ENCODE measurements at places on chromosomes 11 and 22.
A peak's percentile ranks its signal among the peaks of the same experiment; 100 is the strongest.

- no peak for DNase-seq
Measured at GRCh38 chr11:15730263-15730994, 615.7 kb downstream of the INSC start.

DNA sequence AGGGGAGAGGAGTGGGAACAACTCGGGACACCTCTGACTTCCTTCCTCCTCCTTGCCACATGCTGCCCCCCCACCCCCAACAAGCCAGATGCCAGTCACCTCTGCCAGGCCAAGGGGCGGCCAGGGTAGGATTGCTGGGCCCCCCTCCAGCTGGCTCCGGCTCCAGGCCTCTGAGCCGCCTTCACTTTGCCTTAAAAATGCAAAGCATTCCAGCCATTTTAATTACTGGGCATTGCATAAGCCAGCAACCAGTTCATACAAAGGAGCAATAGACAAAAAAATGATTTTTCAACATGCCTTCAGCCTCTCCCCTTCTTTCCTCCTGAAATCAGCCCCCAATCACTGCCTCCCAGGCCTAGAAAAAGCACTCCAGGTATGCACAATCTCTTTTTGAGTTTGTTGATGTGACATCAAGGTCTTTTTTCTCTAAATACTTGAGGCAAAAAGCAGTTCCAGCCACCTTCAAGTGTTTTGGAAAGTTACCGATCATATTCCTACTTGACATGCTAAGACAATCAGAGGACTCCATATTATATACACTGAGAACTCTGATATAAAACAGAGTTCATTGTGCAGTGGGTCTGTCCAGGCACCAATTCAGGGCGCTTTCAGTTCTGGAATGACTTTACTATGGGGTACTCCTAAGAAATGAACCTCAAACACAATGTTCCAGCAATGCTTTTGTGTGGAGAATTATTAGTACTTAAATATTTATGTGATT lies 12.4 kb upstream of the TIMP3 start:
- no peak for DNase-seq

GRCh38 chr11:12269104-12269441 lies 108.3 kb upstream of the PARVA start:
- DNase-seq = no peak

- no peak for DNase-seq
Measured at GRCh38 chr22:46369716-46370583, 34.4 kb downstream of the TRMU start.

DNA sequence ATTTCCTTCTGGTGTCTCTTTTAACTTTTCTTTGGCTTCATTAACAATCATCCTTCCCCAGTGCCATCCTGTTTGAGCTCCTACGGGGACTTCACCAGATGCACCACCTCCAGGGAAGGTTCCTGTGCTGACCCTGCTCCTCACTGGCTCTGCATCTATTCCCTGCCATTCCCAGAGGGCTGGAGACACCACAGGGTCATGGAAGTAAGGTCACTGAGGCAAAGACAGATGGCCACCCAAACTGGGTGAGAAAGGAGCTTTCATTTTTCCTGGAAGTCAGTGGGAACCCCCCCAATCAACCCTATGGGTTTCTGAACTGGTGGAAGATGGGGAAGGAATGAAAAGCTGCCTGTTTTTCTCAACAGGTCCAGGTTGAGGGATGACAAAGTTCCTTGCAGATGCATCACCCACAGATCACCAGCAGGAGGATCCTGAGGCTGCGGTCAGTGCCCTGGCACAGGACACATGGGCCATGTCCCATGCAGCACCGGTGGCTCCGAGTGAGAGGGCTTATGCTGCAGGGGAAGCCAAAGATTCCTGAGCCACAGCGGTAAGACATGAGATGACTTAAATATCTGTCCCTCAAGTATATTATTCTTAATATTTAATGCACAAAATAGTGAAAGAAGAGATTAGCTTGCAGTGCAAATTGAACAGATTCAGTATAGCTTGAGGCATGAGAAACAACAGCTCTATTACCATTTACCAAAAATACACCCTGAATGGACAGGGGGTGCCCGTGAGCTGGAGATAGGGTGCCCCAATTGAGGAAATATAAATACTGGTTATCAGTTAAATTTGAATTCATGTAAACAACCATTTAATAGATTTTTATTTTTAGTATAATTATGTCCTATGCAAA lies 73.0 kb upstream of the VPREB1 start:
- DNase-seq = no peak

- DNase-seq = no peak
Measured at GRCh38 chr11:70522593-70523311, 124.4 kb downstream of the CTTN start.

GRCh38 chr11:79697905-79698304 lies 257.1 kb upstream of the TENM4 start:
- no peak for DNase-seq

- no peak for DNase-seq
Measured at GRCh38 chr11:119795231-119795630, 66.2 kb upstream of the NECTIN1 start.

- no peak for DNase-seq
Measured at GRCh38 chr11:36657610-36658267, 59.7 kb upstream of the RAG2 start.

DNA sequence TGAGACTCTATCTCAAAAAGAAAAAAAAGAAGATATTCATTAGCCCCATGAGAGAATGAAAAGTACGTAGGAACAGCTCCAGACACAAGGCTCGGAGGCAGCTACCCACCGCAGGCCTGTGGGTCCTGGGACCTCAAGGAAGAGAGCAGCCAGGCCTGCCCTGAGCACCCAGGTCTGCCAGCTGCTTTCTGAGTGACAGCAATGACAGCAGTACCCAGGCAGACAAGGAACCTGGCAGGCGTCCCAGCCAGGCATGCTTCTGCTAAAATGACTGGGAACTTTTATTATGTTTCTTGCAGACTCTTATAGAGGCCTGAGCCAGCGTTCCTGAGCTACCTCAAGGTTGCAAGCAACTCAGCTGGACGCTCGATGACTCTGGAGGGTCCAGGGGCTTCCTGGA lies 31.6 kb downstream of the CPT1A start:
- no peak for DNase-seq

DNA sequence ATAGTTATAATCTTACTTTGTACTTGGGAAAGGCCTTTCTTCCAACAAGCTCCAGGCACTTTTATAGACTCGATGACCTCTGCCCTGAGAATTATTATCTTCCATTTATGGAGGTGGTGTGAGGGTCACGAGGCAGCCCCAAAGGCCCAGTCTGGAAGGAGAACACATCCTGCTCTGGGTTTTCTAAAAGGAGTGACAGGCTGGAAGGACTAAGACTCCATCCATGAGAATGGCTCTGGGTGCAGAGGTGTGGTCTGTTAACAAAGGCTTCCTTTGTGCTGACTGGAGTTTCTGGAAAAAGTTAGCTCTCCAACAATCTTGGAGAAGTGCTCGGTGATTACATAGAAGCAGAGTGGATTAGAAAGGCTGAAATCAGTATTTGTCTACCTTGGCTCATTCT lies 74.7 kb upstream of the SESN3 start:
- no peak for DNase-seq

- peak; percentile 25 for DNase-seq
Measured at GRCh38 chr22:23556026-23556620, 24.0 kb downstream of the IGLL1 start.

Measured in right lobe of liver (tissue), 6 donors.